ENCODE measurements at places on chromosomes 16 and 17. TPM values are rescaled to one million over a fixed set of nuclear protein-coding genes. Genes with fewer than 3 reads are reported as not detected.

TPPP3 gene
- 24.1 TPM for total RNA-seq

SDR42E2 gene
- total RNA-seq: not detected

- H3K36me3 ChIP-seq: no peaks in the 10 kb centered on the region
- peak overlapping the region; percentile 95 for H3K27ac ChIP-seq
- no peak for DNase-seq
- H3K4me1 ChIP-seq: no peaks in the 10 kb centered on the region
- H3K4me3 ChIP-seq: no peak overlapping the region
These were observed 5.0 kb upstream of the MYL4 start for GRCh38 chr17:47203984-47204721.

DNA sequence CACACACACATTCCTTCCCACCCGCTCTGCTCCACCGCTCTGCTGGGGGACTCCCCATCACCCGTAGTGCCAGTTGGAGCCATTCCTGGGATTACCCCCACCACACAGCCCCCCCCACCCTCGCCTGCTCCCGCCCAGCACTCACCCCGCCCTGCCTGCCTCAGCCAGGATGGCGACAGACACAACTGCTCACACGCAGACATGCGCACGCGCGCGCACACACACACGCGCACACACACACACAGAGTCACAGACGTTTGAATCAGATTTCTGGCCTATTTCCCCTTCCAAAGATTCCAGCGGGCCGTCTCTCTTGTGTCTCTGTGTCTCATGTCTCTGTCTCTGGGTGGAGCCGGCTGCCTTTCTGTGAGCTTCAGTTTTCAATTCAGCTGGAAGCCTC, 4.4 kb downstream of the CACNA1G start:
- DNase-seq: peak; percentile 88
- H3K27ac ChIP-seq: peak overlapping the region; percentile 86
- H3K36me3 ChIP-seq: no peaks in the 10 kb centered on the region
- no peaks in the 10 kb centered on the region for H3K27me3 ChIP-seq

GRCh38 chr17:80313160-80313829, 52.6 kb downstream of the RNF213 start:
- no peaks in the 10 kb centered on the region for H3K27me3 ChIP-seq
- no peak overlapping the region for H3K4me3 ChIP-seq
- DNase-seq: no peak
- peaks cover 64% of the 10 kb centered on the region for H3K36me3 ChIP-seq

GRCh38 chr17:5788266-5788900, 204.1 kb upstream of the NLRP1 start:
- no peak for DNase-seq
- H3K4me3 ChIP-seq: no peak overlapping the region
- H3K4me1 ChIP-seq: no peaks in the 10 kb centered on the region
- no peaks in the 10 kb centered on the region for H3K36me3 ChIP-seq

DNA sequence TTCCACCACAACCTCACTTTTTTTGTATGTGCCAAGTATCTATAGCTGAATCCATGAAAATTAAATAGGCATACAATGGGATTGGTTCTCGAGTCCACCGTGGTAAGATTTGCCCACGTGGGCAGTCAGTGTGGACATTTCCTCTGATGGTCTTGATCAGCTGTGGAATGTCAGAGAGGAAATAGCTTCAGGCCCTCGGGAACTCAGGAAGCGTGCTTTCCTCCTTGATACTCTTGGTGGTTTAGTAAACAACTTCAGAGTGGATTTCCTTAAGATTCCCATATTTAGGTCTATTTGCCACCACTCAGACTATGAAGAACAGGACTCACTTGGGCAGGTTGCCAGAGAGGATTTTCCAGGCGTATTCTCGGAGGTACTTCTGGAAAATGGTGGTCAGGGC, 152.5 kb downstream of the VPS53 start:
- H3K4me3 ChIP-seq: no peak overlapping the region
- H3K36me3 ChIP-seq: peaks cover 24% of the 10 kb centered on the region
- H3K27ac ChIP-seq: no peak overlapping the region
- DNase-seq: no peak

DNA sequence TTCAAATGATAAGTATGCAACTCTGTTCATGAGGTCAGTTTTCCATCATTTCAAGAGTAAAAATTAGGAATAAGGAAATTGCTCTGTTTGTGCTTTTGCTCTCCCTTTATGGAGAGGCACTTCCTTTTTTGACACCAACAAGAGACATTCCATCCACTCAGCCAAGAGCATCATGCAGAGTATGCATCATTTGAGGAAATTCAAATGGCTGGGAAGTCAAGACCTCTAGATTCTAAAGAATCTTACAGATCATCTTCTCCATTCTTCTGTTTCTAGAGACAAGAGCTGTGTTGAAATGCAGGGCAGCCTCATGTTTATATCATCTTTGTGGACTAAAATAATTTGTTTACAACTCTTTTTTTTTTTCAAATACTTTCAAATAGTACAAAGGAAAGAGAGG, 669.4 kb downstream of the CDH11 start:
- no peaks in the 10 kb centered on the region for H3K27me3 ChIP-seq
- H3K36me3 ChIP-seq: no peaks in the 10 kb centered on the region
- no peak for DNase-seq
- no peaks in the 10 kb centered on the region for H3K4me1 ChIP-seq
- H3K27ac ChIP-seq: no peak overlapping the region
